ENCODE measurements at places on chromosomes 12 and 14.

DNA sequence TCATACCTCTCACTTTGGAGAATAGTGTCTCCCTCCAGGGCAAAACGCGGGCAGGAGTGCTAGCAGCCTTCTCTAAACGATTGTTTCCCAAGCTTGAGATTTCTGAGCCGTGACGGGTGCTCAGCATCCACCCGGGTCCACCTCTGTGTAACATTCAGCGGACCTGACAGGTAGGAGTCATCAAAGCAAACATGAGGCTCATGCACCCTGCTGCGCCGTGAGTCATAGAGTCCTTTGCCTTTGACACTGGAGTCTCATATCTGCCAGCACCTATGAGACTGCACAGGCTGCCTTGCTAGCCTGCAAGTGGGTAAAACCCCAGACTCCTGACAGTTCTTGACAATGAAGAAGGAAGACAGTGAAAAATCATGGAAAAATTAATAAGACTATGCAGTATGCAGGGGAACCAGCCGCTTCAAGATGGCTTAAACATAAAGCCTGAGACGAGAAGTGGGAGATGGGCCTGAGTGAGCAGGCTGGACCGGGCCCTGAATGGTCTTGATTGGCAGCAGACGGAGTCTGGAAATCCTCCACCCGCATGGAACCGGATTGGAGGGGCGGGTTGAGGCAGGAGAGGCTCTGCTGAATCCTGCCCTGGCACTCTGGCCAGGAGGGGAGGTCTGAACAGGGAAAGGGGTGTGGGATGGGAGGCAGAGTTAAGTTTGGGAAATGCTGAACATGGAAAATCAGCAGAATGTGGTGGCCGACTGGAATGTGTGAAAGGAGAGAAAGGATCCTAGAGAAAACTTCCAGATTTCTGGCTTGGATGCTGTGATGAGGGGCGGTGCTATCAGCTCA, 54.2 kb downstream of the LGMN start:
- DNase-seq: no peak

GRCh38 chr12:130086797-130087196, 75.5 kb upstream of the FZD10 start:
- DNase-seq: no peak

DNA sequence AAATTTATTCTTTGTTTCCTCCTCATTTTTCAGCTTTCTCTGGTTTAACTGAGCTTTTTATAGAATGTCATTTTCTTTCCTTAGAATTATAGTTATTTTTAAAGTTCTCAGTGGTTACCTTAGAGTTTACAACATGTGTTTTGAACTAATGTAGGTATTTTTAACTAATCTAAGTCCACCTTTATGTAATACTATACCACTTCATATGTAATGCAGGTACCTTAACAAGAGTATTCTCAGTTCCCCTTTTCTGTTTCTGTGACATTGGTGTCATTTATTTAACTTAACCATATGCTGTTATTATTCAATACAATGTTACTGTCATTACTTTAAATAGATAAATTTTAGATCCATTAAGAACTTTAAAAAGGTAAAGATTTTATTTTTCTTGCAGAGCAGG, 30.3 kb upstream of the KCNC2 start:
- no peak for DNase-seq

DNA sequence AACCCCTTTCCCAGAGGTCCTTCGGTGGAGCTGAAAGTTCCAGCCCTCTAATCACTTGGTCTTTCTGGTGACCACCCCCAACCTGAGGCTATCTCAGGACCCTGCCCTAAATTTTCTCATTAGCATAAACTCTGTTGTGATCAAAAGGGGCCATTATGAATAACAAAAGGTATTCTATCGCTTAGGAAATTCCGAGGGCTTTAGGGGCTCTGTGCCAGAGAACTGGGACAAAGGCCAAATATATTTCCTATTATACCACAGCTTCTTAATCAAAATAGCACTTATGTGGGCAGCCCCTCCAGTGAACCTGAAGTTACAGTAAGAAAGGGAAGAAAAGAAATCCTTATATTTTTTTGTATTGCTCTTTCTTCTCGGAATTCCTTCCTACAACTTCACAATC, 125.3 kb upstream of the NPAS3 start:
- DNase-seq: no peak

- no peak for DNase-seq
Measured at GRCh38 chr12:92158796-92159439, 13.3 kb upstream of the BTG1 start.

DNA sequence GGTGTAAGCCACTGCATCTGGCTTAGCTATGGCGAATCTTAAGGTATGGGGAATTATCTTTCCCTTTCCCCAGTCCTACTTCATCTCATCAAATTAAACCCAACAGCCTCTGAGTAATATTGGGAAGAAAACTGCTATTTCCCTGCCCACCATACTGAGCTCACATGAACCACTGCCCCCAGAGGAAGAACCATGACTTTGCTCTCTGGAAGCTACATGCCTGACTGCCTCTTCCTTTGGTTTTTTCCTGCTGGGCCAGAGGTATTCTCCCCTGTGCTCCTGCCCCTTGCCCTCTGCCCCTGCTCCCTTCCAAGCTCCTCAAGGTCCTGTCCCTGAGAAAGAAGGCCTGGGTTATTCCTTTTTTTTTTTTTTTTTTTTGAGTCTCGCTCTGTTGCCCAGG, 15.2 kb downstream of the RILPL2 start:
- DNase-seq: no peak

DNA sequence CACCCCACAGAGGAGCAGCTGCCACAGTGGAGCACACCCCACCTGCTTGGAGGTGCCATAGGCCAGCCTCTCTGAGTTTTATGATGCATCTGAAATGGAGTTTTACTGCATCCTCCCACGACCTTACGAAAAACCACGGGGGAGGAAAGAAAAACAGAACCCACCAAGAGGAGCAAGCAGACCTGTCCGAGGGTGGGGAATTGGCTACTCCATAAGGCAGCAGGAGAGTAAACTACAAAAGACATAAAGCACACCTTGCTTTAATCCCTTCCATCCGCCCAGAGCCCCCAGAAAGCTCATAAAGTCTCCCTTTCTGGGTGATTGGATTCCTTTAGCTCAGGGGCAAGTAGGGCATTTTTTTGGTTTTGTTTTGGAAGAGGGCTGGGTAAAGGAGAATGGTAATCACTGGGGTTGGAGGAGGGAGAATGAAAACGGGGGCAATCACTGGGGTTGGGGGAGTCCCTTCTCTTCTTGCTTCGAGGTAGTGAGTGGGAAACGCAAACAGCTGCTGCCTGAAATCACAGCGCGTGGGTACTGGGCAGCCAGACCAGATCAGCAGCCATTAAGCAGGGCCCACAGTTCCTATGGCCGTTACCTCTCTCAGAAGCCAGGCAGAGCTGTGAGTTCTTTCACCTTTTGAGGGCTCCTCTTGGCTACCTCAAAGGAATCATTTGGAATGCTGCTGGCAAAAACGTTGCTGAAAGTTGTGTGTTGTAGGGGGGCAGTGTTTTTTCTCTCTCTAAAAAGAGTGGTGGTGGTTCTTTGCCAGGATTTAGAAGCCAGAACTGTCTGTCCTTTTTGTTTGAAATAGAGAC, 433.6 kb downstream of the ZFP36L1 start:
- DNase-seq: no peak

GRCh38 chr14:83478741-83479140, 1945.1 kb upstream of the SEL1L start:
- no peak for DNase-seq

DNA sequence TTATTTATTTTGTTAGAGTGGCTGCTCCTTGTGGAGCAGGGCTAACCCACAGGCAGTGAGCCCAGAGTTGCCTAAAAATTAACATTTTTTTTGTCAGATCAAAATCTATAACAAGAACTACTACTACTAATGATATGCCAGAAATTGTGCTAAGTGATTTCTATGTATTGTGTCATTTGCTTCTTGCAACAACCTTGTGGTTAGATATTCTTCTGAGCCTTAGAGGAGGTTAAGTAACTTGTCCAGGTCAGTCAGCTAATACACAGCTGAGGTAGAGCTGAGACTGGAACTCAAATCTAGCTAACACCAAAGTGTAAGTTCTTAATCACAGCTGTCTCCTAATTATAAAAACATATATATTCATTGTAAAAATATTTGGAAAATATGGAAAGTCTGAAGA, 29.8 kb downstream of the CFL2 start:
- DNase-seq: no peak

GRCh38 chr14:58078068-58078467, 73.9 kb downstream of the ARMH4 start:
- DNase-seq: no peak

DNA sequence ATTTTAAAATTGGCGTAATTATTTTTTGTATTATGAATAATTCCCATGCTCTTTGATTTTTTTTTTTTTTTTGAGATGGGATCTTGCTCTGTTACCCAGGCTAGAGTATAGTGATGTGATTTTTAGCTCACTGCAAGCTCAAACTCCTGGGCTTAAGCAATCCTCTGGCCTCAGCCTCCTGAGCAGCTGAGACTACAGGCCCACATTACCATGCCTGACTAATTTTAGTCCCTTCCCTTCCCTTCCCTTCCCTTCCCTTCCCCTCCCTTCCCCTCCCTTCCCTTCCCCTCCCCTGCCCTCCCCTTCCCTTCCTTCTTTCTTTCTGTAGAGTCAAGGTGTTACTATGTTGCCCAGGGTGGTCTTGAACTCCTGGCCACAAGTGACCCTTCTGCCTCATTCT, 9.4 kb upstream of the KIF26A start:
- no peak for DNase-seq

- no peak for DNase-seq
Measured at GRCh38 chr14:66955159-66955558, 234.1 kb upstream of the GARIN2 start.

GRCh38 chr12:66640691-66641460, 38.0 kb downstream of the GRIP1 start:
- no peak for DNase-seq

GRCh38 chr12:11880381-11880780, 190.4 kb upstream of the BCL2L14 start:
- no peak for DNase-seq

DNA sequence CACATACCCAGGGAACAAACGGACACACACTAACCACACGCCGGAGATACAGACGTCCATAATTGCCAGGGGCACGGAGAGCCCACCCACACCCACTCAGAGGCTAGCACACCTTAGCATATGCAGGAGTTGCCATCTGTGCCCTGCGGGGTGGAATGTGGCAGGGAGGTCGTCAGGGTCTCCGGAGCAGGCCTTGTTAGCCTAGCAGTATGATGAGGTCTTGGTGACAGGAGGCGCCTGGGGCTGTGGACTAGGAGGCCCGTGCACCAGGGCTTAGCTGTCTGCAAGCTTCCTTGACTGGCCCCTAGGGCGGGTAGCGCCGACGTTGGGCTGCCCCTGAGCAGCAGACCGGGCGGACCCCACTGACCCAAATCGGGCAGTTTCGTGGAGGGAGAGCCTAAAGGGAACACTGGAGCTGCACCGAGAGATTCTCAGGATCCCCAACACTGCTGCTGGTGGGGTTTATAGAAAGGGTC, 10.0 kb downstream of the STAC3 start:
- DNase-seq: no peak

DNA sequence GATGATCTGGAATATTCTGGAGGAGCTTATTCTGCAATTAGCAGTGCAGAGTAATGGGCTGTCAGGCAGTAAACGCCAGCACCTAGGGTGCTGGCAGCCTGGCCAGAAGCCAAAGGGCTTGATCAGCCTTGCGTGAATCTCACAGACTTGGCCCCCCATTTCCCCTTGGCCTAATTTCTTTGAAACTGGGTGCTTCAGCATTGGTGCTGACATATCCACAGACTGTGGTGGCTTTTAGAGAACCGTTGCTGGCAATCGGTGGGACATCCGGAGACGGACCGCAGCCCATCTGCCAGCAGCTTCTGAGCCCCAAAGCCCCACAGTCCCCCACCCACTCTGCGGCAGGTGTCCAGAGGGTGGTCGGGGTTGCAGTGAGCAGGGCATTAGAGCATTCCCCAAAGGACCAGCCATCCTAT, 157.1 kb downstream of the CALM1 start:
- no peak for DNase-seq
